ENCODE measurements at places on chromosomes 12 and 14.

- DNase-seq, result no peak
Measured at GRCh38 chr14:103858063-103858781, 10.8 kb upstream of the PPP1R13B start.

DNA sequence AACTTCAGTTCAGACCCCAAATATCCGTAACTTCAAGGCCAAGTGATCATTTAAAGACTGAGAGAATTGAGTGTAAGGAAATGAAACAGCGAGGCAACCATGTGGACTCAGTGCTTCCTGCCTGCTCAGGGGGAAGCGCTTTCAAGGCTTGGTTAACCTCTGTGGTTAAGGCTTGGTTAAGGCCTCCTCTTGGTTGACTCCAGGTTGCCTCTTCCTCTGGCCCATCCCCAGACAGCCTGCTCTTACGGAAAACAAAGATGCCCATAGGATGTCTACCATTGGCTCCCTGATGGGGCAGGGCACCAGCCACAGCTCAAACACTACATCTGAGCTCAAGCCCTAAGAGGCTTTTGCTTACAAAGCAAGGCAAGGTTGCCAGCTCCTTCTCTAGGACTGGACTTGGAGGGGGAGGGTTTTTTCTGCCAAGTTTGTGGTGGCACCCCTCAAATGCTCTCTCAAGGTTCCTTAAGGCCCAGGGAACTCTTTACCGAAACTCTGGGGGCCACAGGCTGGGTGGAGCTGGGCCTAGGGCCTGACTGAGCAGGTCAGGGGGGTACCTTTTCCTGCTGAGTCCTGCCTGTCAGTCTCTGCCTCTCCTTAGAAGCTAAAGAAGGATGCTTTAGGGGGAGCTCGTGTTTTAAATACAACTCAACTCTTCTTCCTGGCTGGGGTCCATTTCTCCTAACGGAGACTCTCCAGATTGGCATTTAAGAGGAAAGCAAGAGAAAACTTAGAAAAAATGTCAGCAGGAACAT is 13.7 kb downstream of the COL2A1 start:
- no peak for DNase-seq

- DNase-seq, result peak; percentile 99
Measured at GRCh38 chr14:60091550-60092525, at the start of gene PCNX4. TSS of gene PCNX4 (plus strand) at chr14:60091923. CDS start at chr14:60107639, 15,716 bp downstream.

GRCh38 chr14:89186856-89187376 is 230.1 kb downstream of the FOXN3 start:
- DNase-seq, result peak; percentile 13

- peak; percentile 32 for DNase-seq
Measured at GRCh38 chr12:62435303-62436163, 31.1 kb upstream of the MON2 start.

GRCh38 chr12:92462049-92462448 is 240.7 kb upstream of the PLEKHG7 start:
- DNase-seq, result no peak

GRCh38 chr14:102508410-102508773 is 1.2 kb downstream of the ANKRD9 start:
- no peak for DNase-seq

- DNase-seq, result peak; percentile 84
Measured at GRCh38 chr12:50572287-50572686, 67.5 kb downstream of the DIP2B start.

DNA sequence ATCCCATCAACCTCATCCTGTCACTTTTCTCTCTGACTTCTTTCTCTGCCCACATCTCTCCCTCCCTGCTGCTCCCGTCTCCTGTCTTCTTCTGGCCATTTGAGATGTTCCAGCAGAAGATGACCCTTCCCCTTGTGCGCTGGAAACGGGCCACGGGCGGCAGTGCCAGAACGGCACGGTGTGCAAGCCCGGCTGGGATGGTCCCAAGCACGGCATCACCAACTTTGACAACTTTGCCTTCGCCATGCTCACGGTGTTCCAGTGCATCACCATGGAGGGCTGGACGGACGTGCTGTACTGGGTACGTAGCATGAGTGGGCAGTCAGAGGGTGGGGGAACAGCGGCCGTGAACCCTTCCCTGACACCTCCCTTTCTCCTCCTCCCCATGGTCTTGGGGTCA is 301.7 kb upstream of the FKBP4 start:
- no peak for DNase-seq

DNA sequence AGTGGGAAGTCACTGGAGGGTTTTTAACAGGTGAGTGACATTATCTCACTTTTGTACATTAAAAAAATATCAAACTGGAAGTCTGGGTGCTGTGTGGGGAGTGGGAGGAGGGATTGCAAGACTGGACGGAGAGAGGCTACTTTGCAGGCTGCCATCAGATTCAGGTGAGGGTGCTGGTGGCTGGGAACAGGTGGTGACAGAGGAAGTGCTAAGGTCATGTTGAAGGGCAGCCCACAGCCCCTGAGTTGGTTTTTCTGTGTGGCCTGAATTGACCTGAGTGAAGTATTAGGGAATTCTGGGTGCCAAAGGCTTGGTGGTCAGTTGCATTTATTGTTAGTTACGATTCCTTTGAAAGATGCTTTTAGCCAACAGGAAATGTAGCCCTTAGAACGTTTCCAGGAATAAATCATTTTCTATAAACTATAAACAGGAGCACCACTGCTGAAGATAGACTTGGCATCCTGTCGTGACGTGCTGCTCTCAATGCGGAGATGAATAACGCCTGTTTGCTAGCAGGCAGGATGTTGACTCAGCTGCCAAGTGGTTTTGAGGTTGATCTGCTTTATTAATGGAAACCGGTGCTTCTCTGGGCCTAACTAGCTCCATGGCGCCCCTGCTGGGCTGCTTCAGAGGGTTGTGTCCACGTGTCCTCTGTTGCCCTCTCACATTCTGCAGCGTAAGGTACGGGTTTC is 707.5 kb upstream of the TMEM132C start:
- peak; percentile 83 for DNase-seq

- no peak for DNase-seq
Measured at GRCh38 chr12:115801871-115802270, 475.6 kb downstream of the MED13L start.

DNA sequence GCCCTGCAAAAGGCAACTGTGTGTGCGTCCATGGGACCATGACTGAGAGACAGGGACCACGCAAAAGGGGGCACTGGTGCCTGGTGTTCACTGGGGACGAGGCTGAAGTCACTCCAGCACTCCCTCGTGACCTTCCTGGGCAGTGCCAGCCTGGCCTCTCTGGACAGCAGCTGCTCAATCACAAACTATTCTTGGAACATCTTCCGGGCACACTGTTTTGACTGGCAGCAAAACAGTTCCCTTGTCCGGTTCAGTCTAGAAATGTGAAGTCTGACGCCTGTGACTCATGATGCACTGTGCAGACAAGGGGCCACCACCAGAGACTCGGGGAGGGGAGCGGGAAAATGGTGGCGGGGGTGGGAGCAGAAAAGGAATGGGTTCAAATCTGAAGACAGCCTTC is 20.8 kb downstream of the SNRNP35 start:
- peak; percentile 79 for DNase-seq

- no peak for DNase-seq
Measured at GRCh38 chr14:68592948-68593556, 199.8 kb downstream of the ZFP36L1 start.

GRCh38 chr12:108302403-108303311 is 36.5 kb downstream of the CMKLR1 start:
- DNase-seq, result peak; percentile 82

- DNase-seq, result no peak
Measured at GRCh38 chr14:65281991-65282895, 130.3 kb upstream of the FUT8 start.

- DNase-seq, result no peak
Measured at GRCh38 chr14:43651185-43651787, 855.8 kb downstream of the FSCB start.

- DNase-seq, result no peak
Measured at GRCh38 chr14:103280278-103280928, 53.6 kb upstream of the EIF5 start.

GRCh38 chr14:105853089-105853906 is 326.9 kb downstream of the TMEM121 start:
- no peak for DNase-seq

- DNase-seq, result no peak
Measured at GRCh38 chr12:71584356-71584755, 79.3 kb downstream of the ZFC3H1 start.

- peak; percentile 26 for DNase-seq
Measured at GRCh38 chr12:115149685-115150378, 465.9 kb upstream of the TBX3 start.

DNA sequence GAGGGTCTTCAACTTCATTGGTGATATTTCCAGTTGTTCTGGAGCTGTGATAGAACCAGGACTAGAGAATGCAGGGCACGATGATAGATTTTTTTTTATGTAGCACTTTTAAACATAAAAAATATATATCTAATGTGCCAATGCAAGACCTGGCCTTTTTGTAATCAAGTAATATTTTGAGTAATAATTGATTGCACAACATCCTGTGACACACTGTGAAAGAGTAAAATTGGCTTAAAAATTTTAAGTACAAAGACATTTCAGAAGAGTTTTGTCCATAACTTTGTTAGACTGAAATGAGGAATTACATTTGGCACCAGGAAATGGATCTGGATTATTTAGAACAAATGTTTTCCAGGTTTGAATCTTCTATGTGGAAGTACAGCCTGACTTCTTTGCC is 22.1 kb downstream of the PRKCH start:
- peak; percentile 39 for DNase-seq

DNA sequence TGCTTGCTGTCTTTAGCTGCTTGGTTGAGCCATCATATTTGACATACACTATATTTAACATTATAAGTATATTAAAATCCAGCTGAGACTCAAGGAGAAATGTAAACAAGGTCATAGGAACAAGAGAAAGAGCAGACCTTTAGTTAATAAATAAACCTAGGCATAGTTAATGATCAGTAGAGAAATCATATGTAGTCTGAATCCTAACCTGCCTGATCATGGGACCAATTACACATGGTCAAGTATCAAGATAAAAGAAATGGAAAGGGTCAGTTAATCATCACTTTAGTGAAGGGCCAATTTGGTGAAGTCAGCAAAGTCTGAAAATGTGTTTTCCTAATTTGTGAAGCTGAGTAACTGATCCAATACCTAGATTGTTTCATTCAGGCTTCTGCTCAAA is 7.5 kb downstream of the RNF212B start:
- no peak for DNase-seq

DNA sequence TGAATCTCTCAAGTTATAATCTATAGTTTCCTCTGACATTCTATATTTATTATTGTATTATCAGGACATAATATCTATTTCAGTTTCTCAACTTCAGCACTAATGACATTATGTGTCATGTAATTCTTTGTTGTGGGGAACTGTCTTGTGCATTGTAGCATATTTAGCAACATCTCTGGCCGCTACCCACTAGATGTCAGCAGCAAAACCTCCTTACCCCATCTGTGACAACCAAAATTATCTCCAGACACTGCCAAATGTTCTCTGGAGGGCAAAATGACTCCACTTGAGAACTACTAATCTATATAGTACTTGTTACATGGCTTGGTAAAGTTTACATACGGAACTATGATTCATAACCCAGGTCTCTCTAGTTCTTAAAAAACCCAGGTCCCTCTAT is 110.2 kb downstream of the RASSF9 start:
- DNase-seq, result peak; percentile 6

DNA sequence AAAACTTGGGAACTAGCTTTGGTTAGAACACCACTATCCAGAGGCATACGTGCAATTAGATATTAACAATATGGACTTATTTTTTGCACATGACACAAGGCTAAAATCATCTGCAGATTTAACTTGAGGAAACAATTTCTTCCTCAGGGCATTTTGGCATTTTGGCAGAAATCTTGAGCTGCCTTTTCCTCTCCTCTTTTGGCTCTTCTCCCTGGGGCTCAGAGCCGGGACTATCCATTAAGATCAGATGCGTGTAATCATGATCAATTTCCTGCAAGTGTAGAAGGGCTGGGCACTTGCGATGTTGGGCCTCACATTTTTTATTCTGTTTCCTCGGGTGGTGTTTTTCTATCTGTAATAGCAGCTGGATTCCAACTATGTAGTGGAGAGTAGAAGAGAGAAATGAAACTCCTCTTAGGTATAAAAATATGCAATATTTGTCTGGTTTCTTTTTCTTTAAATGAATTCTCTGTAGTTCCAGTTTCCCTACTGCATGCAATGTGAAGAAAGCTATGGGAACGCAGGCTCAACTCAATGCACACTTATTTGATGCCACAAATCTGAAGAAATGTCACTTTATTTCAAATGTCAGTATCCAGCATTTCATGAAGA is 1010.8 kb downstream of the FLRT2 start:
- no peak for DNase-seq

- peak; percentile 33 for DNase-seq
Measured at GRCh38 chr12:122527478-122527944, 462 bp downstream of the KNTC1 start.

GRCh38 chr14:66507181-66507721 is 696 bp upstream of the GPHN start:
- no peak for DNase-seq

DNA sequence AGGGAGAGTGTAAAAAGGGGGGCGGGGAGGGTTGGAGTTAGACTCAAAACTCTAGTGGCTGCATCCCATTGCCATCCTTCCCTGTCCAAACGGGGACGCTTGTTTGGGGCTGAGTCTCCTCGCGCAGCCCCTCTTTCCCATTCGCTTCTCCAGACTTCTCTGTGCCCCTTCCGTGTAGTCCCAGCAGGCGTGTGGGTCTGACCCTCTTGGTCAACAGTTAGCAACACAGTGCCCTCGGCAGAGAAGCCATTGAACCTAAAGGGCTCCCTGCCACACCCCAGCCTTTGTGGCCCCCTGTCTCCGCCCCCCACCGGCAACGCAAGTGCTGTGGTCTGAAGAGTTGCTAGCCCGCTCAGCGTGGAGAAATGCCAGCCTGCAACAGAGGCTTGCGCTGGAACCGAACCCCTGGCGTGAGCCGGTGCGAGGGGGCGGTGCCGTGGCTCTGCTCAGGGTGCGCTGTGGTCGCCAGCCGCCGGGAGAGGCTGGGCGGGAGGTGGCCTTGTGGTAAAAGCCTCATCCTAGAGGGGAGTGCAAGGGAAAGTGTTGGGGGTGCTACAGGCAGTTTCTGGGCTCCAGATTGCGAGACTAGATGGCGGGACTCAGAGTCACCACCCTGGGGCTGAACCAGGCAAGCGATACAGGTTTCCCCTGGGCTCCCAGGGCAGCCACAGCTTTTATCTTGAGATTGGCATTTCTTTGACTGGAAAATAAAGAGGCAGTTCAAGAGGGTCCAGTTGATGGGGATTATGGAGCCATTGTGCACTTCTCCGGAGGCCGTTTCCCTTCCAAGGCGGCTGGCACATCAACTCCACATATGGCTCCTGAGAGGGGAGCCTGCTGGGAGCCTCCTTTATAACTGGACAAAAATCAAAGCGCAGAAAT is 2.1 kb downstream of the PLXNC1 start:
- no peak for DNase-seq
